Tibial nerve (tissue), 4 donors: ENCODE measurements at places on chromosomes 5 and 9.

DNA sequence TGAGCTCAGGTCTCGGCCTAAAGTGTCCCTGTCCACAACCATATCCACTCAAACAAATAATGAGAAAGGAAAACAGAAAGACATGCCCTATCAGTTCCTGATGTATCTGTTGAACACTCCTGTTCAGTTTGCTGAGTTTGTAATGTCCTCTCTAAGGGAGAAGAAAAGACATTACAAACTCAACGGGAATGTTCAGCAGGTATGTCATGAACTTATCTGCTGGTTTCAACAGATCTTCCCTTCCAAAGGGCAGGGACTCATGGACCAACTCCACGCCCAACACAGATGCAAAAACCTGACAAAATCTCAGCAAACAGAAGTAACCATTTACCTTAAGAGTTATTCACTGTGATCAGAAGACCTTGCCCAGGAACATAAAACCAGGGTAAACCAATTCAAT is 23.7 kb downstream of the BICD2 start:
- no peaks in the 10 kb centered on the region for H3K27me3 ChIP-seq
- no peak overlapping the region for H3K27ac ChIP-seq
- no peak for DNase-seq
- no peaks in the 10 kb centered on the region for H3K36me3 ChIP-seq
- peaks cover 50% of the 10 kb centered on the region for H3K4me1 ChIP-seq

DNA sequence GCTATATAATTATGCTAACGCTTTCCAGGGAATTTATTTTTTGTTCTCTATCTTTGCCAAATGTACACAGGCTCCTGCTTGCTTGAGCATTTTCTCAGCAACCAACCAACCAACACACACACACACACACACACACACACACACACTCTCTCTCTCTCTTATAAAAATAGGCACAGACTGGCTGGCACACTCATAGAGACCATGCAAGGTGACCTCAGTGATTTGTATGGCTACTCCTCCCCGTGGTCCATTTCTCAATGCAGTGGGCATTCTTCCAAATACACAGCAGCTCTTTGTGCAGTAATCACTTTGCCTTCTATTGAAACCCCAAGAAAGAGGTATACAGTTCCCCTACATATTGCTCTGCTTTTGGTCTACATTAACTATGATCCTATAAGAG is 416.0 kb downstream of the MAN2A1 start:
- H3K27me3 ChIP-seq = no peaks in the 10 kb centered on the region
- no peak for DNase-seq
- H3K4me3 ChIP-seq = no peak overlapping the region
- no peaks in the 10 kb centered on the region for H3K36me3 ChIP-seq
- H3K4me1 ChIP-seq = peaks cover 20% of the 10 kb centered on the region
- no peak overlapping the region for H3K27ac ChIP-seq

- H3K36me3 ChIP-seq = peaks cover 55% of the 10 kb centered on the region
- peaks cover 35% of the 10 kb centered on the region for H3K4me1 ChIP-seq
- DNase-seq = no peak
- no peak overlapping the region for H3K4me3 ChIP-seq
- H3K27ac ChIP-seq = no peak overlapping the region
These were observed 3.8 kb upstream of the TOR4A start for GRCh38 chr9:137273611-137274320.

GRCh38 chr5:147436596-147436995 is 73.3 kb downstream of the DPYSL3 start:
- no peak overlapping the region for H3K4me3 ChIP-seq
- H3K36me3 ChIP-seq = no peaks in the 10 kb centered on the region
- H3K4me1 ChIP-seq = peaks cover 31% of the 10 kb centered on the region
- DNase-seq = no peak
